ENCODE measurements at places on chromosomes 7 and 10. TPM values are rescaled to one million over a fixed set of nuclear protein-coding genes. Genes with fewer than 3 reads are reported as not detected.

Gene PLCE1
- total RNA-seq: 2.2 TPM

Gene ODAD2
- total RNA-seq: 1.7 TPM

Gene GPR37
- total RNA-seq: 2.3 TPM

Gene TMEM270
- total RNA-seq: not detected

Gene STAG3
- 0.69 TPM for total RNA-seq

GRCh38 chr10:33684211-33684611, 349.7 kb upstream of the NRP1 start:
- no peak for DNase-seq

DNA sequence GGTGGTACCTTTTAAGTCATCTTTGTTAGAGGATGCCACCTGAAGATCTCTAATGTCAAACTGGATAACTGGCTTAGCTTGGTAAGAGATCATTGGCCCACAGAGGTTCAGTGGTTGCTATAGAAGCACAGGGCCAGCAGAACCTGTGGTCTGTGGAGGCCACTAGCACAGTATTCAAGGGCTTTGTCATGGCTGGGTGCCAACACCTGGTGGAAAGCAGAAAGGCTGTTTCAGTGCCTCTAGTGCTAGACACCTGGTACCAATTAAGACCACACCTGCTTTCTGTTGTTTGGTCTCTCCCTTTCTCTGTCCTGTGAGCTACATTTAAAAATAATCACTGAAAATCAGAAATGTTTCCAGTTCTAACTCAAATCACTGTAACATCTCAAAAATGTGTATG, 10.0 kb upstream of the PCGF5 start:
- DNase-seq: no peak

DNA sequence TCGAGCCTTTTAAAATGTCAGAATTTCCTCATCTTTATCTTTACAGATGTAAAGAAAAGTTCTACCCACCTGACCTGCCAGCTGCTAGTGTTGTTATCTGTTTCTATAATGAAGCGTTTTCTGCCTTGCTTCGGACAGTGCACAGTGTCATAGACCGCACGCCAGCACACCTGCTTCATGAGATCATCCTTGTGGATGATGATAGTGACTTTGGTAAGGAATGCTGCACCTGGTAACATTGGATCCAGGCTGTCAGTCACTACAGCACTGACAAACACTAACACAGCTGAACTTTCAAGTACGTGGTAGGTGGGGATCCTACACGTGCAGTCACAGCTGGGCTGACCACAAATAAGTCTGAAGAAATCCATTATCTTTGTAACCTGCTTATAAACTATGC, 77.6 kb downstream of the GALNT11 start:
- no peak for DNase-seq

- peak; percentile 69 for DNase-seq
Observed at GRCh38 chr10:5070648-5071410, 23.4 kb upstream of the AKR1C3 start.

DNA sequence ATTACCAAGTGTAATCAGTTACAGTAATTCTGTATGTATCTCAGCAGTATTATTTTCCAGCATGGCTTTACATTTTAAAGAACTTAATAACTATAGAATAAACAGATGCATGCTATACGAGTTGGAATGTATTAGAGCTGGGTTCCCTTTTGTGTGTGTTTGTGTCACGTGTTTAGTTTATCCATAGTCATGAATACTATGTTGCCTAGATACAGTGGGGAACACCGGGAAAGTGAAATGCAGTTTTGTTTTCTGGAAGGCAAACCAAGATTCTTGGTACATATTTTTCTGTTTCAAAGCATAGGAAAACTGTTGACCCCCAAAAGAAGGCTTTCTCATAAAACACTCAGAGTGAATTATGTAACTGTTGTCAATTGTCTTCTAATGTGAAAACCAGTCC, 119.0 kb downstream of the FANK1 start:
- DNase-seq: no peak

DNA sequence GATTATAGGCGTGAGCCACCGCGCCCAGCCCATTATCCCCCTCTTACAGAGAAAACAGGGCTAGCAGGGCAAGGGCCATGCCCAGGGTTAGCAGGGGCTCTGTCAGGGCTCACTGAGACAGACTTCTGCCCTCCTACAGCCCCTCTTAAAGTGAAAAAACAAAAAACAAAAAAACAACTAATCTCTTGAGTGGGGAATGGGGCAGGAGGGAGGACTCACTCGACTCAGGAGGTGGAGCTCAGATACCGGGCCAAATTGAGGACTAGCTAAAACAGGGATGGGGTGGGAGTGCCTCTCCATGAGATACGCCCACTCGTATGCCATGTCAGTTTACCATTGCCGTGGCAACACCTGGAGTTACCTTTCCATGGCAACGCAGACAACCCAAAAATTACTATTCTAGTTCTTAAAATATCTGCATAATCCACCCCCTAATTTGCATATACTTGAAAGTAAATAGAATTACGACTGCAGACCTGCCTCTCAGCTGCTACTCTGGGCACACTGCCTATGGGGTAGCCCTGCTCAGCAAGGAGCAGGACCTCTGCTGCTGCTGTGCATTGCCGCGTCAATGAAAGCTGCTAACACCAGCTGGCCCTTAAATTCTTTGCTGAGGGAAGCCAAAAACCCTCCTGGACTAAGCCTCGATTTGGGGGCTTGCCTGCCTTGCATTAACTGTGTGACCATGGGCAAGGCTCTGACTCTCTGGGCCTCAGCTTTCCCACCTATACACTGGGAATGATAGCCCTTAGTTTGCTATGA, 13.4 kb downstream of the SSC4D start:
- no peak for DNase-seq

DNA sequence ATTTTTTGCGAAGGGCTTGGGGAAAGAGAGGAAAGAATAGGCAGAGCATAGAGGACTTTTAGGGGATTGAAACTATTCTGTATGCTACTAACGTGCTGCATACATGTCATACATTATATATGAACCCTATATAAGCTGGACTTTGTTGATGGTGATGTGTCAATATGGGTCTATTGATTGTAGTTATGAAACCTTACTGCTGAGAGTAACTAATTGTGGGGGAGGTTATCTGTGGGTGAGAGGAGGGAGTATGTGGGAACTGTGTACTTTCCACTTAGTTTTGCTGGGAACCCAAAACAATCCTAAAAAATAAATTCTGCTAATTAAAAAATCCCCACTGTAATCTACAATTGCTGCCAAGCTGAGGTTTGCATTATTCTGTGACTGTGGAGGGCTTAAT, 15.3 kb upstream of the CYP2C19 start:
- no peak for DNase-seq

GRCh38 chr7:150406567-150407421, 27.7 kb downstream of the ZNF775 start:
- no peak for DNase-seq

- peak; percentile 66 for DNase-seq
Observed at GRCh38 chr7:33933611-33934281, 28.4 kb downstream of the BMPER start.

DNA sequence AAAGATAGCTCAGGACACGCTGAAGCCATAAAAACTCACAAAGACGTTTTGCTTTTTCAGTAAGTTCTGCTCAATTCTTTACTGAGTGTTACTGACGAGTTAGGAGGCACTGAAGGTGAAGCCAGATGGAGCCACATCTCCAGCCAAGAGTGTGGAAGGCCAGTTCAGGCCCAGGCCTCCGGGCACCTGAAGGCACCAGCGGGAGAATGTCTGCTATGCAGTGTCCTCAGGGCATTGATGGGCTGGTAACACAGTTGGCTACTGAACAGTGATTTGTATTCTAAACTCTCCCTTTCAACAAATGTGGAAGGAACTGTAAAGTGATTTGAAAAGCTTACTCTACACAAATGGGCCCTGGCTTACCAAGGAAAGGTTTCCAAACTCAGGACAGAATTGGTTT, 64.8 kb upstream of the SVIL start:
- no peak for DNase-seq

- no peak for DNase-seq
Observed at GRCh38 chr7:47073284-47073683, 508.6 kb downstream of the TNS3 start.

GRCh38 chr7:74027683-74028320, at the start of gene ELN:
ELN (plus strand) TSS chr7:74028173; CDS start chr7:74028188, 15 bp downstream.
- no peak for DNase-seq

DNA sequence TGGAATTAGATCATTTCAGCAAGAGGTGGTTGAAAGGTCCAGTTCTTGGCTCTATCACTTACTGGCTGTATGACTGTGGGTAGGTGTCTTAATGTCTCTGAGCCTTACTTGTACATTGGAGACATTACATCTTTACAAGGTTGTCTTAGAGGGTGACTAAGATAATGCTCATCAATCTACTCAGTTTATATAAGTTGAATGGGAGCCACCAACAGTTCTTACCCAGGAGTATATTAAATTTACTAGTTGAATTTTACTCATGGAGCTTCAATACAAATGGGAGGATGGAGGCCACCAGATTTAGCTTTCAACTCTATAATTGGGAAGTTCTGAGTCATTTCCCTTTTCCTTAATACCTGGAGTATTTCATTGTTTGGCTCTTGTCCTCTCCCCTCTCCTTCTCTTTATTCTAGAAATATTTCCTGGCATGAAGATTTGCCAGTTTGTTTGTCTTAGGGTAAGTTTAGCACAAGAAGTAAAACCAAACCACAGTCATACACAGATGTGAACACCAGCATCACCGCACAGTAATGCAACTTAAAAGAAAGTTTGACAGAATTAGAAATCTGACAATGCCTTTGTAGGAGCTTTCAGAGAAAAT, 222.8 kb downstream of the LRMDA start:
- DNase-seq: no peak

DNA sequence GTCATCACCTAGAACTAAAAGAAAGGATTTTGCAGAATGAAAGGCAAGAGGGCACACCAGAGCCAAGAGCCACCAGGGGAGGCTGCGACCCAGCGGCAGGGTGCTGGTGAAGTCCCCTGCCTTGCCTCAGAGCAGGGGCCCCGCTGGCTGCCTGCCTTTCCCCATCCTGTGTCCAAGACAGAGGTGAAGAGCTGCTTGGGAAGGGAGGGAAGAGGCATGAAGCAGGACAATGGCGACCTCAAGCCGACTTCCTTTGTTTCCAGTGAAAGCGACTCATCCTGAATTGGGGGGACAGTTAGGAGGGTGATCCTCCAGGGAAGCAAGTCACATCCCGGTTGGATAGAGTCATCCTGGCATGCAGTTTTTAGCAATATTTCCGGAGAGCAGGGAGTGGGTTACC, 255.5 kb upstream of the YAE1 start:
- no peak for DNase-seq
